ENCODE measurements at places on chromosomes 7 and 10.

- DNase-seq: no peak
Measured at GRCh38 chr10:108112218-108112617, 947.7 kb upstream of the SORCS1 start.

- no peak for DNase-seq
Measured at GRCh38 chr7:52504561-52504960, 530.9 kb upstream of the POM121L12 start.

GRCh38 chr10:113689057-113689456 is 9.3 kb downstream of the CASP7 start:
- no peak for DNase-seq

DNA sequence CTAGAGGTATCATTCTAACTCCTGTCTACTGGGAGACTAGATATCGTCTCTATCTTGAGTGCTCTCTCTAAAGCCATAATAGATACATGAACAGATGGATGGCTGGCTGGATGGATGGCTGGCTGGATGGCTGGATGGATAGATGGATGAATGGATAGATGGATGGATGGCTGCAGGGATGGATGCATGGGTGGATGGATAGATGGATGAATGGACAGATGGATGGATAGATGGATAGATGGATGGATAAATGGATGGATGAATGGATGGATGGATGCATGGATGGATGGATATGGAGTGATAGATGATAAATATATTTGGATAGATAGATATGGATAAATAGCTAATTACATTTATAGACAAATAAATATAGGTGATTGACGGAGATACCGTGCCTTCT is 191.2 kb upstream of the KLF6 start:
- DNase-seq: no peak

DNA sequence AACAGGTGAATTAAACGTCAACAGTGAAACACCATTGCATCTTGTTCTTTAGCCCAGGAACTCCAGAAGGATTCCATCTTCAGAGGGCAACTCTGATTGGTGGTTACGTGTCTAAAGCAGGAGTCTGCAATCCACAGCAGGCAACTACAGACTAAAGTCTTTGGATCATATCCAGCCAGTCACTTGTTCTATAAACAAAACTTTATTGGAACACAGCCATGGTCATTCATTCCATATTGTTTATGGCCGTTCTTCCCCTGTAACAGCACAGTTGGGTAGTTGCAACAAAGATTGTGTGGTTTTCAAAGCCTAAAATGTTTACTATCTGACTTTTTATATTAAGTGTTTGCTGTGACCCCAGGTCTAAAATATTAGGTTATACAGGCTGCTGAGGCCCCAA is 94.7 kb upstream of the IMMP2L start:
- no peak for DNase-seq

GRCh38 chr10:79272353-79272752 is 74.9 kb upstream of the PPIF start:
- no peak for DNase-seq

DNA sequence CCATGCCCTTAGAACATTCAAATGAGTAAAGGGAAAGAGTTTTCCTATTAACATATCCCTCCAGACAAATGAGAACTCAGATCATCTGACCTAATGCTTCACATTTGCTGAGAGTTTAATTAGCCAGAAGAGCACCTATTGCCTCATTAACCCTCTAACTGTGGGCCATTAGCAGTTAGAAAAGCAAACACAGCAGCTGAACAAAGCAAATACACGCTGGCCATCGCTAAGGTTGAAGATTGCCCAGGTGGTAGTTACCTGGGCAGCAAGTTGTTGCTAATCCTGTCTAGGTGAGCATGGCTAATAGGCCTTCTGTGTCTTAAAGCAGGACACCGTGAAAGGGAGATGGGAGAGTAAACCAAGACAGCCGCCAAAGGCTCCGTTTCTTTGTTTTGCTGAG is 49.9 kb upstream of the UCN3 start:
- DNase-seq: no peak

- DNase-seq: no peak
Measured at GRCh38 chr10:75276069-75276872, 40.5 kb upstream of the COMTD1 start.

GRCh38 chr7:113289140-113289740 is 170.9 kb upstream of the SMIM30 start:
- DNase-seq: no peak

- DNase-seq: no peak
Measured at GRCh38 chr7:130222-130572, 62.2 kb upstream of the FAM20C start.

DNA sequence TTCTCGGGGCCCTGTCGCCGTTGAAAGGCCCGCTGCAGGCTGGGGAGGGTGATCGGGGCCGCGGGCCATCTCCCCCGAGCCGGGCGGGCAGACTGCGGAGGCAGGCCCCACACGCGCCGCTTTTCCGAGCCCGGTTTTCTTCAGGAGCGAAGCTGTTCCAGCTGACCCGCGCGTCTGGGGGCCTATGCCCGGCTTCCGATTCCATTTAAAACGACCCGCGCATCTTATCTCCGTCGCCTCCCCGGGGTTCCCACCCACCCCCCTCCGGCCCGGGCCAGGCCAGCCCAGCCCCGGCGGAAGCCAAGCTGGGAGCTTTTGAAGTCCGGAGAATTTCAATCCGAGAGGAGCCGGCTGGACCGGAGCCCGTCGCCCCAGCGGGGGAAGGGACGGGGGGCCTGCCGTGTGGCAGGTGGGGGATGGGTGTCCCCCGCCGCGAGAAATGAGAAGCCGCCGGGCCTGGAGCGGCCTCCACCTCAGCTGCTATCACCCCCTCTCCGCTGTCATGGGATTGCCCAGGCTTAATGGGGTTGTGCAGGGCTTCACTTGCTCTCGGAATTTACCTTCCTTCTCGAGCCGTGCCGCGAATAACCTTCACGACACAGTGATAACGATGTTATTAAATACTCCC is 3.1 kb upstream of the EVX1 start:
- DNase-seq: no peak

DNA sequence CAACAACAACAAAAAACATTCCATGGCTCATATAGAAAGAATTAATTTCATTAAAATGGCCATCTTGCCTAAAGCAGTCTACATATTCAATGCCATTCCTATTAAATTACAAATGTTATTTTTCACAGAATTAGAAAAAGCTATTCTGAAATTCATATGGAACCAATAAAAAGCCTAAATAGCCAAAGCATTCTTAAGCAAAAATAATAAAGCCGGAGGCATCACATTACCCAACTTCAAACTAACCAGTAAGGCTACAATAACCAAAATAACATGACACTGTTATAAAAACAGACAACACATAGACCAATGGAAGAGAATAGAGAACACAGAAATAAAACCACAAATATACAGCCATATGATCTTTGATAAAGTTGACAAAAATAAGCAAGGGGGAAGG is 330.4 kb downstream of the KIF20B start:
- DNase-seq: no peak

GRCh38 chr10:93999401-93999851 is 5.7 kb downstream of the PLCE1 start:
- DNase-seq: no peak

DNA sequence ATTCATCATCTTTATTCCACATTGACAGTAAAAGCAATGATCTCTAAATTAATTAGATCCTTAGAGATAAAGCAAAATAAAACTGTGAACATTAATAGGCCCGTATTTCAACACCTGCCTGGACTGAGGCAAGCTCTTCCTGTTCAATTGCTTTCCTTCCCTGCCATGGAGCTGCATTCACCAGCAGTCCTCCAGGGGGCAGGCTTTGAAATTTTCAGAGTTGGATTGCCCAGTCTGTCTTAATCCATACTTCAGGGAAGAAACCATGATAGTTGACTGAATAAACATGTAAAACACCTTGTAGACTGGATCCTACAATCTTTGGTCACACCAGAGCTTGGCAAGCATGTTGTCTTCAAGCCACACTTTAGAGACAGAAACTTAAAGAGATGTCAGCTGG is 936.6 kb downstream of the NRG3 start:
- DNase-seq: no peak

- no peak for DNase-seq
Measured at GRCh38 chr10:128519581-128519980, 393.4 kb upstream of the MKI67 start.

DNA sequence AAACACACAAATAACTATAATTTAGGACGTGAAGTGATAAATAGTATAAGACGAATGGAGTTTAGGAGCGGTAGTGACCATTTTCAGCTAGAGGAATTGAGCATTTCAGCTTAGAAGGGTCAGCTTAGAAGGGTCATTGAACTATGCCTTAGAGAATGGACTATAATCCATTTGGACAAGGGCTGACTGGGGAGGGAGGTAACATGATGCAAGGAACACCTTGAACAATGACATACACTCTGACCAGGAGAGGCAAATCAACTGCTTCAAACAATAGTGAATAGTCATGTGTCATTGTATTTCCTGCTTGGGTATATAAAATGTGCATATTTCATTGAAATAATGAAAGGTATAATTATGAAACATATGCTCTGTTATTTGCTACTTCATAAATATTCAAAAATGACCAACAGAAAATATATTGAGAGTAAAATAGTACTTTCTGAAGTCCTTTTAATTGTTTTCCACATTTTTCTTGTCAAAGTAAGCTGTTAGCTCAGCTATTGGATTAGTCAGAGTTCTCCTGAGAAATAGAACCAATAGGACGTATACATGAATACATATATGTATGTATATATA is 40.5 kb upstream of the WASL start:
- no peak for DNase-seq

GRCh38 chr10:88313878-88314277 is 269.2 kb downstream of the RNLS start:
- no peak for DNase-seq

- no peak for DNase-seq
Measured at GRCh38 chr10:59907537-59907917, 1.2 kb upstream of the CCDC6 start.

All from D721Med (cell line).